Stimulated activated CD8-positive, alpha-beta memory T cell treated with anti-CD3 and anti-CD28 coated beads, Interleukin-12 subunit alpha, Interleukin-12 subunit beta, amount 100 ng/mL, for 4 hours (primary cell): ENCODE measurements at places on chromosomes 12 and 14.

GRCh38 chr12:50040657-50041056 lies 15.4 kb upstream of the RACGAP1 start:
- DNase-seq: no peak

DNA sequence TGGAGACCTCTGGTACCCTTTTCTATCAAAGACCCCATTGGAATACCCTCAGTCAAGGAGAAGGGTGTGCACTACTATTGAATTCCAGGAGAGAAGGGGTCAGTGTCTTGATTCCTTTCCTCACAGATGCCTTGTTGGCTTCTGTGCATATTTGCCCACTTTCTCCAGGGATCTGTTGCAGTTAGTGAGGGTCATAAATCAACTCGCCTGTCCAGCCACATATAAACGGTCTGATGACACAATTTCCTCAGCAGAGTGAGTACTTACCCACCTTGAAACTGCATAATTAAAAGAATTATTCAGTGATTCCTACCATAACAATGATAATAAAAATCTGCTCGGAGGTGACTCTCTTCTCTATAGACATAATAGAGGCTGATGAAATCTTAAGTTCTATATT lies 13.9 kb upstream of the DCD start:
- no peak for DNase-seq

DNA sequence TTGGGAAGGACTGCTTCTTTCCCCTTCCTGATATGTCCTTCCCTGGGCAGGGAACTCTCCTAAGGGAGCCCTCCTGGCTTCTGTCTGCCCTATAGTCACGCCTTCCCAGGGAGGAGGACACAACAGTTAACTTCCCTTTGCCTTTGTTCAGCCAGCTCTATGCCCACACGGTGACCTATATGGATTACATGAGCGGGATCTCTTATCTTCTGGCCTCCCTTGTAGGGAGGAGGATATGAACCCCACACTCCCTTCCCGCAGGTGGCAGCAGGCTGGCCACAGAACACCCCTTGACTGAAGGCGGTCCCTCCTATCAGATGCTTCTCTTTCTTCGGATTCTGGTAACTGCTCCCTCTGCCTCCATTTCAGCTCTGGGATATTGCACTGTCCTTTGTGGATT lies 135.6 kb upstream of the MAX start:
- DNase-seq: no peak

- no peak for DNase-seq
Observed at GRCh38 chr14:70881549-70882177, 25.6 kb upstream of the PCNX1 start.

GRCh38 chr12:107415834-107416233 lies 269.8 kb upstream of the PWP1 start:
- no peak for DNase-seq

DNA sequence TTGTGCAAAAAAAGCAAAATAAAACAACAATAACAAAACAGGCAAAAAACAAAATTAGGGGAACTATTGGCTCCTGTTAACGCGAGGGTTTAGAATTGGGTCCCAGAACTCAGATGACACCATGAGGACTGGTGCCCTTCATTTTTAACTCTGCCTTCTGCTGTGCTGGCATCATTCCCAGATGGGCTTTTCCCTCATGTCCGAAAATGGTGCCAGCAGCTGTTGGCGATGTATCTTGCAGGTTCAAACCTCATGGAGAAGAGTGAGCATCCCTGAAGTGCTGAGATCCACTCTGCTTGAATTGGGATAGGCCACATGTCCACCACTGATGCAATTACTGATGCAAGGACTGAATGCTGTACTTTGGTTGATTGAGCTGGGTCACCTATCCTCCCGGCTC lies 61.1 kb downstream of the MYRFL start:
- no peak for DNase-seq

- peak; percentile 47 for DNase-seq
Observed at GRCh38 chr12:52278575-52279421, 4.4 kb downstream of the KRT86 start.

GRCh38 chr12:64008596-64008995 lies 164.1 kb downstream of the SRGAP1 start:
- no peak for DNase-seq

DNA sequence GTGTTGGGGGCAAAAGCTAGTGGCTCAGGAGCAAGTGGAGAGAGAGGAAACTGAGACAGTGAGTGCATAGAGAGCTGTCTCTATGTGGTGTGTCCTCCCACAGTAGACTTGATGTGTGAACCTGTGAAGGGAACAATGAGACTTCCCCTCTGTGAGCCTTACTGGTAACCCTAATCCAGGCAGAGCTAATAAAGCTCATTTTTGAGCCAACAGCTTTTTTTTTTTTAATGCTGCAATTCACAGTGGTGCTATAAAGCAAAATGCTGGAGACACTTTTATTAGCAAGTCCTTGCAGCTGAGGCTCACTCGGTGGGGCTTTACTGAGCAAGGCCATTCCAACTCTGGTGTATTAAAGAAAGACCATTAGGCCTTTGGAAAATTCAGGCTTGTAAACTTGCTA lies 26.9 kb downstream of the FBXW8 start:
- DNase-seq: no peak

DNA sequence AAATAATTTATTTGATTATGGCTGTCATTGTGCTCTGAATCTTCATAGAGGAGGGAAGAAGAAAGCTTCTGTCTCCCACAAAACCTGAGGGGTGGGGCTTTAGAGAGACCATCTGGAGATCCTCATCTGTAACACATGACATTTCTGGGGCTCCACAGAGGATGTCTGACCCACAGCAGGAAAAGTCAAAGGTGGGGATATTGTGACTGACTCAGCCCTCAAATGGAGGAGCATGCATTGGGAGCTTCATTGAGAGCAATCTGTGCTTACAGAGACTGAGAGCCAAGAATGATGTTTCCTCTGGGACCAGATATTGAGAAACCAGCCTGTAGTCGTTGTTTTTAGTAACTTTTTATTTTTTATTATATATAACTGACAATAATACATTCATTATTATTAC lies 158.7 kb downstream of the SYT1 start:
- no peak for DNase-seq

GRCh38 chr12:121536054-121536898 lies 44.5 kb downstream of the KDM2B start:
- DNase-seq: peak; percentile 50

DNA sequence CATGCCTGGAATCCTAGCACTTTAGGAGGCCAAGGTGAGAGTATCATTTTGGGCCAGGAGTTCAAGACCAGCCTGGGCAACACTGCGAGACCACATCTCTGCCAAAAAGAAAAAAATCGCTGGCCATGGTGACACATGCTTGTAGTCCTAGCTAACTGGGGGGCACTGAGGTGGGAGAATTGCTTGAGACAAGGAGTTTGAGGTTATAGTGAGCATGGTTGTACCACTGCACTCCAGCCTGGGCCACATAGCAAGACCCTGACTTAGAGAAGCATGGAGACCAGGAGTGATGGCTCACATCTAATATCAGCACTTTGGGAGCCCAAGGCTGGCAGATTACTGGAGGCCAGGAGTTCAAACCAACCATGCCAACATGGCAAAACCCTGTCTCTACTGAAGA lies 9.2 kb downstream of the PTGES3 start:
- DNase-seq: no peak

- DNase-seq: no peak
Observed at GRCh38 chr14:23430723-23431085, 4.8 kb downstream of the MYH7 start.
